ENCODE measurements at places on chromosomes 2 and 18.

- DNase-seq: no peak
Measured at GRCh38 chr18:54358495-54359040, 862 bp downstream of the C18orf54 start.

- no peak for DNase-seq
Measured at GRCh38 chr2:11724151-11724550, 22.3 kb upstream of the LPIN1 start.

- peak; percentile 2 for DNase-seq
Measured at GRCh38 chr2:41414486-41415230, 633.2 kb upstream of the PKDCC start.

DNA sequence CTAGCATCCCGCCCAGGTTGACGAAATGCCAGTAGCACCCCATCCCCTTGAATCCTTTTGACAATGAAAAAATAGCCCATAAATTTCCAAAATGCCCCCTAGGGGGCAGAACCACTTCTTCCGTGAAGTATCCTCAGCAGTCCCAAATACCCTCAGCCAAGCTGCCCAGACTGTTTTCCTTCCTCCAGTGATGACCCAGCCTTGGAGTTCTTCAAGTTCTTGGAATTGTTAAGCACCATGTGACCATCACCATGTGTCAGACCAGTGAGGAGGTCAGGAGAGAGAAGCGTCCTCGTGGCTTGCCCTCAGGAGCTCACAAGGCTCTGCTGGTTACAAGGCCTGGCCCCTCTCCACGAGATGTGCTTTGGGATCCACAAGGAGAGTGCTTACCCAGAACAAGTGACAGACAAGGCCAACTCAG, 1.4 kb upstream of the SLC23A3 start:
- DNase-seq: peak; percentile 30

DNA sequence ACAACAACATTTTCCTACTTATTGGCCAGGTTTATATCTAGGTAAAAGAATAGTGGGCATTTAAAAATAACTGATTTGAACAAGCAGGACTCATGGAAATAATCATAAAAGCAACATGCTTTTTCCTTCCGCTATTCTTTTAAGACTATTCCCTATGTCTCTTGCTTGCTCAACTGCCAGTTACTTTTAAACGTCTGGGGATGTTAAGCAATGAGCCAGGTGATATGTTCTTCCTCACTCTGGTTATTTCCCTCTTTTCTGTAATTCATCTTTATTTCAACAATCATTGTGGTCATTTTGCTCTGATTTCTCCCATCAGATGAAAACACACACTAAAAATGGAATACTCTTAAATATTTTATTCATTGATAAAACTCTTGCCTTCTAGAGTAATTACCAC, 33.4 kb upstream of the SLC8A1 start:
- no peak for DNase-seq

GRCh38 chr2:55155764-55156281, 76.3 kb downstream of the CLHC1 start:
- DNase-seq: no peak

DNA sequence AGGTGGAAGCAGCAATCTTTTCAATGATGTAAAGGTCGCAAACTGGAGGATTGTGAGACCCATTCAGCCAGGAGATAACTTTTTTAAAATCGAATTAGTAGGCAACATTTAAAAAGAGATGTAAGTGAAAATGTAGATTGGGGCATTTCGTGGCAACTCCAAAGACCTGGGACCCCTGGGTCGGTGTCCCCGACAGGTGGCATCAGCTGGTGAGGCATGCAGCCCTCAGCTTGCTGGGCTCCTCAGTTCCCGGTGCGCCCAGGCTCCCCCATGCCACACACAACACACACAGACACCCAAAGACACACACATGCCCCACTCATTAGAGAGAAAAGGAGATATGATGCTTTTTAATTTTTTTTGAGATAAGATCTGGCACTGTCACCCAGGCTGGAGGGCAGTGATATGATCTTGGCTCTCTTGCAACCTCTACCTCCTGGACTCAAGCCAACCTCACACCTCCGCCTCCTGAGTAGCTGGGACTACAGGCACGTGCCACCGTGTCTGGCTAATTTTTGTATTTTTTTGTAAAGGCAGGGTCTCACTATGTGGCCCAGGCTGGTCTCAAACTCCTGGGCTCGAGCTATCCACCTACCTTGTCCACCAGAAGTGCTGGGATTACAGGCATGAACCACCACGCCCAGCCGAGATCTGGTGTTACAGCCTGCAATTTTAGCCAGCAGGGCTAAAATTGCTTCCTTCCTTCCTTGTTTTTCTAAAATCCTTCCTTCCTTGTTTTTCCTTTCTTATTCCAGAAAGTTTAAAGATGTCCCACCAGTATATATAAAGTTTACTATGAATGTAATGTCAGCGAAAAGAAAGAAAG, 122.6 kb upstream of the EPAS1 start:
- DNase-seq: no peak

DNA sequence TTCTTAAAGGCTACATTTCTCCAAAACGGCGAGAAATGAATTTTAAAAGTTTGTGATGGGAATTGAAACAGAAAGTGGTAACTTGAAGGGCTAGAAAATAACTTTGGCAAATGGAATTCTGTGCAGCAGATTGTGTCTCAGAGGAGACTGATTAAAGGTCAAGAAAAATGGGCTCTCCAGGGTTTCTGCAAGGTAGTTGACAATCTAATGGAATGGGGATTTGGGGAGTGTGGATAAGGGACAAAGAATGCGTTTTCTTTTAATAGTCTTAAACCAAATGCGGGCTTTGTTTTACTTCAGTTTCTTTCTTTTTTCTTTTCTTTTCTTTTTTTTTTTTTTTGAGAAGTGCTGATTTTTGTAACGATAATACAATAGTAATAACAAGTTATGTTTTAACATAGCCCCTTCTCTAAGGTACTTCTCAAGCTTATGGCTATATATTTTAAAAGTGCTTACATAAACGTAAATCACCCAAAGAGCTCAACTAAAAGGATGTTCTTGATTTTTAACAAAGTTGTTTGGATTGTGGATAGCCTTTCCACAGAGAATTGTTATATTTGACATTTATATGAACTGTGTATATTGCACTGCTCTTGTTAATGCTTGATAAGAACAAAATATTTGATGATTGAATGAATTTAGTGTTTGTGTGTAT, 36.6 kb downstream of the CAMKMT start:
- DNase-seq: no peak

DNA sequence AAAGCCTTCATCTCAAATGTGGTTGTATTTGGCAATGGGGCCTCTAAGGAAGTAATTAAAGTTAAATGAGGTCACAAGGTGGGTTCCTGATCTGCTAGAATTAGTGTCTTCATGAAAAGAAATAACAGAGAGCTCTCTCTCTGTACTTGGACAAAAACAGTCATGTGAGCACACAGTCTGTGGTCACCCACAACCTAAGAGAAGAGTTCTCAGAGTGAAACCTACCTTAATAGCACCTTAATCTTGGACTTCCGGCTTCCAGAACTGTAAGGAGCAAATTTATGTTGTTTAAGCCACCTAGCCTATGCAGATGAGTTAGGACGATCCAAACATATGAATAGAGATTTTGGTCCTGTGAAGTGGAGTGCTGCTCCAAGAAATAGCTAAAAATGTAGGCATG, 758.9 kb downstream of the LRRTM4 start:
- DNase-seq: no peak

- no peak for DNase-seq
Measured at GRCh38 chr2:165536851-165537499, 67.5 kb downstream of the CSRNP3 start.

- DNase-seq: no peak
Measured at GRCh38 chr18:36537289-36537688, 239.8 kb downstream of the FHOD3 start.

- DNase-seq: no peak
Measured at GRCh38 chr18:37689841-37690240, 124.2 kb upstream of the CELF4 start.

DNA sequence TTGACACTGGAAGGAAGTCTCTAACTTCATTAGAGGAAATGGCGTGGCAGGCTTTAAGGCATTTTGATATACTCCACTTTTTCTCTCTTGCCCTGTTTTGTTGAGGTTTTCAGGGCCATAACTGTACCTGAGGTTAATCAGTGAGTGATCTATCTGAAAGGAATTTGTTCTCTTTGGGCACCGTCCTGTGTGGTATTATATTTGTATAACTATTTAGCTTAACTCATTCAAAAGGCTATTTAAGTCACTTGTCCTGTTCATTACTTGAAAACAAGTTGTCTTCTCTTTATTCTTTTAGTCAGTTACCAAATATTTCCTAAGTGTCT, 180.4 kb downstream of the NEDD4L start:
- DNase-seq: no peak

DNA sequence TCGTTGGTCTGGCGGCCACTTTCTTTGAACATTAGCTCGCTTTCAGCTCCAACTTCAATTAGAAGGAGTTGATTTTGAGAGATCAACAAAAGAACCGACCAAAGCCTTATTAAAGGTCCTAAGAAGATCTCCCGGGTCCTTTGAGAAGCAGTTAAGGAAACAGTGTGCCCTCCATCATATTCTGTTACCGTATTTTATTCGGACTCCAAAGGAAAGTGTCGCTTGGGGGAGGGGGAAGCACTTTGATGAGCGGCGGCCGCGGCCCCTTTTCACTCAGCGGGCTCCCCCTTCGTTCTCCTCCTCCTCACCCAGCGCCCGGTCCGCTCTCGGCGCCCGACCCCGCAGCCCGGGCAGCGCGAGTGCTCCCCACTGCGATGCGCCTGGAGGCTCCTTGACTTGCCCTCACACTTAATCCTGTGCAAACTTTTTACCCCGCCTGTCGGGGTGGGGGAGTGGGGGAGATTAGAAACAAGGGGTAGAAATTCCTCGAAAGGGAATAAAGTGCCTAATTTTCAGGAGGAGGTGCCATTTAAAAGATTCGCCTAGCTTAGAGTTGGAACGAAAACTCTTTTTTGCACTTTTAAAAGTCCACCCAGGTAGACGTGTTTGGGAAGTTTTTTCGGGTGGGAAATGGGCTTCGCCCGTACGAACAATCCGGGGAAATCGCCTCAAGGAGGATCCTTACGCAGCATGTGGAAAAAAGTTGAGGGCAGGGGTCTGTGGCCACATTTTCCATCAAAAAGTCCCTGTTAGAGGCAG, 1.2 kb upstream of the OTX1 start:
- peak; percentile 11 for DNase-seq

- no peak for DNase-seq
Measured at GRCh38 chr2:45833968-45834344, 182.5 kb downstream of the PRKCE start.

DNA sequence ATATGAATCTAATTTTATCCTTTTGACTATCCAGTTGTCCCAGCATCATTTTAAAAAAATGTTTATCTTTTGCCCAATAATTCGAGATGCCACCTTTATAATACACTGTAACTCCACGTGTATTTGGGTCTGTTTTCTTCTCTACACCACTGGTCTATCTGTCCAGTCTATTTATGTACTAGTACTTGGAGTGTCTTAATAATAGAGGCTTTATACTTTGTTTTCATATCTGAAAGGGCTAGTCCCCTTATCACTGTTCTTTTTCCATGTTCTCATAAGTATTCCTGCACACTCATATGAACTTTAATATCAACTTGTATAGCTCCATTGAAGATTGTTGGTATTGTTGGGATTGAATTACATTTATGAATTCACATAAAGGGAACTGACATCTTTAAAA, 101.1 kb upstream of the RMP24 start:
- no peak for DNase-seq

DNA sequence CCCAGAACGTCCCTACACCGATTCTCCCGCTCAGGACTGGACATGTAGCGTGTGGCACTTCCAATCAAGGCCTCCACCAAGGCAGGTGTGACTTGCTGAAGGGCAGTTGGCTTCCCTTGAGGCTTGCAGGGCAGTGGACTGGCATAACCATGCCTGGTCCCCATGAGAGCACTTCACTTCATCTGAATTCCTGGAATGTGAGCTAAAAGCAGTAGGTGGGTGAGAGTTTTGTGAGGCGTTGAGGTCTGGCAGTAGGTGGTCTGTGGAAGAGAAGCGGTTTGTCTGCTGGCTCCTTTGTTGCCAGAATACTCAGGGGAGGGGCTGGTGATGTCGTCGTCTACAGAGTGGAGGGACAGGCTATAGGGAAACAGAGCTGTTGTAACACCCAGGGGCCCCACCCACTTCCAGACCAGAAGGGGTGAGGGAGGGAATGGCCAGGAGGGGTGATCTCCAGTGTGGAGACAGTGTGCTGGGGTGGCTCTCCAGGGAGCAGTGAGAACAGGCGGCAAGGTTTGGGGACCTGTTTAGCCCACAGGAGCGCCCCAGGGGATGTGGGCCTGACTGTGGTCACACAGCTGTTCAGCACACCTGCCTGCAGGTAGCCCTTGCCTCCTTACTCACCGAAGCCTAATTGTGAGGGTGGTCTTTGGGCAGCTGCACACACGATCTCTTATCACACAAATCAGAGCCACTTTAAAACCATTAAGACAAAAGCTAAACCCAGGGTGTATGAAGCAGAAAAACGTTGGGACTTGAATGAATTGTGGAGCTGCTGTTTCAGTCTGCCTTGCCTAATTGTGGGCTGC, 21.5 kb upstream of the ALKAL2 start:
- no peak for DNase-seq

DNA sequence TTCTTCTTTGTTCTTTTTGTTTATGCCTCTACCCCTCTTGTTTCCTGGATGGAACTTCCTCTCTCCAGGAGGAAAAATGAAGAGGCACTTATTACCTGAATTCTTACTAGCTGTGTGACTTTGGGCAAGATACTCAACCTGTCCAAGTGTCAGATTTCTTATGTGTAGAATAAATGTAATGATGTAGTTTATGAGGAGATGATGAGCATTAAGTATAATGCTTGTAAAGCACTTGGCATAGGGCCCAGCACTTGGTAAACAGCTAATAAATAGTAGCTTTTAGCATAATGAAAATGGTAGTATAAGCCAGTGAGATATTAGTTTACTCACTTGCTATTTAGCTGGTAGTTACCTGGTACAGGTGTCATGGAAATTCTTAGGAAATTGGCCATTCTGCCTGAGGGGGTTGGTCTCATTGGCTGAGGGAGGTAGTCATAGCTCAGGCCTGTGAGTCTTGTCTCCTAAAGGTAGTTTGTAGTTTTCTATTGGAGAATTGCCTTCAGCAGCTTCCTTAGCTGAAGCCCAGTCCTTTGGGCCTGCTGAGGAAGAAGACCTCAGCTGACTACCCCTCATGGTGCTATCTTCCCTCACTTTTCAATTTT, 133.4 kb upstream of the NABP1 start:
- DNase-seq: no peak

DNA sequence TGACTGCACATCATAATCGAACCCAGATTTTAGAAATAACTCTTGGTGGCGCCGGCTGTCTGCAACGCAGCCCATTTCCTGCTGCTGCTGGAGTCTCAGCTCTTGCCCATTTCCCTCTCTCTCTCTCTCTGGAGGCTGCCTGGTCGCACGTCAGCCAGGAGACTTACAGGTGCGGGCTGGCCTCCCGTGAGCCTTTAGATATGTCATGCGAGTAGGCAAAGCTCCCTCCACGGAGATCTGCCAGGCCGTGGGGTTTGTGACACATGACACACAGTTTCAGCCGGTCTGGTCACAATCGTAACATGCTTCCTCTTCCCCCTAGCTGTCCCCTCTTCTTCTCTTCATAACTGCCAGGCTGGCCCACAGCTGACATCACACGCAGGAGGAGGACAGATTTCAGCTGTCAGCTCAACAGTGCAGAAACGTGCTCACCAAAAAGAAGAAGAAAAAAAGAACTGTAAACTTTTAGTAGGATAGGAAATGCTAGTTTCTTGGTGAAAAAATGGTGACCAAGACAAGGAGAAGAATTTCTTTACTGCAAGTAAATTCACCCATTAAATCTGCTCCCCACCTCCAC, 489.3 kb downstream of the ZNF516 start:
- no peak for DNase-seq

Measured in activated CD4-positive, alpha-beta T cell treated with anti-CD3 and anti-CD28 coated beads for 48 hours (primary cell).